ENCODE measurements at places on chromosomes 13 and 19.

GRCh38 chr13:110128546-110128945 lies 178.4 kb downstream of the COL4A1 start:
- no peak for DNase-seq

DNA sequence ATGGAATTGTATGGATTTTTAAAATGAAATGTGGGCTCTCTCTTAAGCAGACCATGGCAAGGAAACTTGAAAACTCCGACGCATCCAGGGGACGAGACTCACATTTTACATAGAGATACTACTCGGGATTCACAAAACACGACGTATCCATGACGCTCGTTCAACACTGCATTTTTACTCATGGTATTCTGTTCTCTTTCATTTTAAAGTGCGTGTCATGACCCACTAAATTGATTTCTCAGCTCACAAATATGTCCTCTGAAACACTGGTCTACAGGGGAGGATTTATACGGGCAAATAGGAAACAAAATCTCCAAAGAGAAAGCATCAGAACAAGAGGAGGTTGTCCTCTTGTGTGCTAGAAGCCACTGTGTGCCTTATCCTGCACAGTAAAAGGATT lies 523.5 kb downstream of the MYO16 start:
- DNase-seq = no peak

- no peak for DNase-seq
Measured at GRCh38 chr13:39186205-39186875, 148.1 kb downstream of the NHLRC3 start.

DNA sequence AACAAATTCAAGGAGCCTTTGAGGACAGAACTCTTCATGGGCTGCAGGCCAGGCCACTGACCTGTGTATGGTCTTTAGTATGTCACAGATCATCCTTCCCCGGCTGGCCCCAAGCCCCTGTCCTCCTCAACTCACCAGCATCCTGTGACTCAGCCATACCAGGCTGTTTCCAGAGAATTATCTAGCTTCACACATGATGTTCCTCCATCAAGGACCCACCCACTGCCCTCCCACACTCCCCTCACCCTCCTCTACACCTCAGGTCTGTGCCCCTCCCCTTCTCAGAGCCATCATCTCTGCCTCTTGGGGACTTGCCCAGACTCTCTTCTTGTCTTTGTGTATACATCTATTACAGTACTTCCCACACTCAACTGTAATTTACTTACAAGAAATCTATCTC lies 14.7 kb downstream of the DCT start:
- DNase-seq = no peak

- no peak for DNase-seq
Measured at GRCh38 chr13:76937281-76937820, 11.0 kb upstream of the ACOD1 start.

DNA sequence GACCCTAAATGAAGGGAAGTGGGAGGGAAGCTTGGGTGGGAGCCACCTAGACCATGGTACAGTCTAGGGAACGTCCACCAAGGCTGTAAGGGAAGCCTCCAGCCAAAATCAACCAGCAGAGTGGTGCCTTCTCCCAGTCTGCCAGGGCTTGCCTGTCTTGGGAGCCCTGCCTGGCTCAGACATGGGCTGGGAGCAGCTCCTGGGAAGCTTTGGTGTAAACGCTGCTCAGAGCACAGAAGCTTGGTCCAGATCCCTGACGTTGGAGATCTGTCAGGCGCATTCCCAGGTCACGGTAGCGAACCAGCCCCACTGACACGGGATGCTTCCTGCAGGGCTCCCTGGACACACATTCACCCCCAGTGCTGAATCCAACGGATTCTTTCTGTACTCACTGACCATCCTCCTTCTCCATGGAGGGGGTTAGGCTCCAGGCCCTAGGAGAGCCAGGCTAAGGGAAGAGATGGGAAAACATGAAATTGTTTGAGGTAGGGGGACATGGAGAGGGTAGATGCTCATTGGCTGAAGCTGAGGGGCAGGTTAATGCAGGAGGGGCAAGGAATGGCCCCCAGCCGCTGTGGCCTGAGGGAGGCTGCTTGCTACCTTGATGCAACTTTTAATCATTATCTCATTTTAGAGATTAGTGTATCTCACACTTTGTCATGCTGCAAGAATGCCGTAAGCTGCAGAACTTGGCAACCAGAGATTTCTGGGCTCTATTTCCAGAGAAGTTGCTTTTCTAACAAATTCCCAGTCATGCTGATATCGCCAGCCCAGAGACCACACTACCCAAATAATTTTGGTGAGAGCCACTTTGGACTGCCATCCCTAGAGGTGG lies 195.8 kb downstream of the UQCRFS1 start:
- DNase-seq = no peak

GRCh38 chr19:3670796-3671679 lies 29.2 kb downstream of the PIP5K1C start:
- no peak for DNase-seq

DNA sequence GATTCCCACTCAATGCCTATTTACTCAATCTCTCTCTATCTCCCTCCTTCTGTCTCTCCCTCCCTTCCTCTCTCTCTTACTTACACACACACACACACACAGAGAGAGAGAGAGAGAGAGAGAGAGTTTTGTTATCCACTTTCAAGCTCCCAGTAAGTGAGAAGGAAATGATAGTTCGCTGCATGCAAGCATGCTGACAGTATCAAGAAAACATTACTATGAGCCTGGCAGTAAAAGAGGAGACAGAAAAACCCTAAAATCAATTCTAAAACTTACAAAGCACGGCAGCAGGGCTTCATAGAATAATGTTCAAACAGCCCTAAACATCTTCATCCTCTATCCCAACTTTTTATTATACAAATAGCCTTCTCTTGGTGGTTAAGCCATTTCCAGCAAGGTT lies 171.9 kb downstream of the FOXO1 start:
- no peak for DNase-seq
